ENCODE measurements at places on chromosomes 7 and 10.

DNA sequence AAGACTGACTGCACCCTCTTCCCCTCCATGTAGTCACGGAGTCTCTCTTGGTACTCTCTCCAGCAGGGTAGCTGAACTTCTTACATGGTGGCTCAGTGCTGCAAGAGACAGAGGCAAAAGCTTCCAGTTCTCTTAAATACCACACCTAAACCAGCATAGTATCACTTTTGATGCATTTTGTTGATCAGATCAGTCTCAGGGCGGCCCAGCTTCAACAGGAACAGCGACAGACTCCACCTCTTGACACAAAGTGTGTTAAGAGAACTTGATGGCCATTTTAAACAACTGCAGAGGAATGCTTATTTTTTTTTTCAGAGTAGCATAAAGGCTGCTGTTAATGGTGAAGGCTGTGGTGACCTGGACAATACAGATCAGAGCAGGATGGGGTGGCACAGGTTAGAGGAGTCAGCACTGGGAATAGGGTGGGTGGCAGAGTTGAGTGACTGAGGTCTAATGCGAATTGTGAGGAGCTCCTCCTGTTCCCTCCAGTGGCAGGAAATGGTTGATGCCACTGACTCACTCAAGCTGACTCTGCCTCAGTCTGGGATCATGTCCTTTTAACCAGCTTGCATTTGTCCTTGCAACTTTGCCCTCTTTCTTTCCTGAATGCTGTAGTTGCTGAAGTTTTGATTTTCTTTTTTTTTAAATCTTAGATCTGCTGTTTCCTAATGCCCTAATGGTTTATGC is 17.3 kb downstream of the MGAM start:
- H3K4me3 ChIP-seq: no peak overlapping the region
- DNase-seq: no peak
- H3K27ac ChIP-seq: no peak overlapping the region
- no peaks in the 10 kb centered on the region for H3K36me3 ChIP-seq
- H3K27me3 ChIP-seq: peaks cover 4% of the 10 kb centered on the region
- no peaks in the 10 kb centered on the region for H3K4me1 ChIP-seq

GRCh38 chr10:83988435-83988834 is 150.9 kb upstream of the GHITM start:
- H3K27ac ChIP-seq: no peak overlapping the region
- no peak overlapping the region for H3K4me3 ChIP-seq
- no peaks in the 10 kb centered on the region for H3K4me1 ChIP-seq
- no peaks in the 10 kb centered on the region for H3K36me3 ChIP-seq
- no peak for DNase-seq

DNA sequence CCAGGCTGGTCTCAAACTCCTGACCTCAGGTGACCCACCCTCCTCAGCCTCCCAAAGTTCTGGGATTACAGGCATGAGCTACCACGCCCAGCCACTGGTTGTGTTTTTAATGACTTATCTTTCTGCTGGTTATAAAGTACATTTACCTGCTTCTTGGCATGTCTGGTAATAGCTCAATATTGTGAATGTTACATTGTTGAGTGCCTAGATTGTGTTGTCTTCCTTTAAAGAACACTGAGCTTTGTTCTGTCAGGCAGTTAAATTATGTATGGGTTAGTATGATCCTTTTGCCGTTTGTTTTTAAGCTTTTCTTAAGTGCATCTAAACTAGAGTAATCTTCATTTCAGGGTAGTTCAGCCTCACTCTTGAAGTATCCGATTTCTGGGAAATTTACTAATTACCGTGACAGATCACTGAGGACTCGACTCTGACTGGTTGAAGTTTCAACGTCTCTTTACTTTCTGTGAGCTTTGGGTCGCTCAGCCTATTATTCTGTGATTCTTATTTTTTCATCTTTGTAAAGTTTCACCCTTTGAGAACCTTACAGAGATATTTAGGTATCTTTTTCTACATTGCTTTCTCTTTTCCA is 617.4 kb downstream of the SORCS1 start:
- H3K27ac ChIP-seq: no peak overlapping the region
- no peaks in the 10 kb centered on the region for H3K4me1 ChIP-seq
- H3K27me3 ChIP-seq: no peaks in the 10 kb centered on the region
- H3K36me3 ChIP-seq: no peaks in the 10 kb centered on the region
- H3K4me3 ChIP-seq: no peak overlapping the region

DNA sequence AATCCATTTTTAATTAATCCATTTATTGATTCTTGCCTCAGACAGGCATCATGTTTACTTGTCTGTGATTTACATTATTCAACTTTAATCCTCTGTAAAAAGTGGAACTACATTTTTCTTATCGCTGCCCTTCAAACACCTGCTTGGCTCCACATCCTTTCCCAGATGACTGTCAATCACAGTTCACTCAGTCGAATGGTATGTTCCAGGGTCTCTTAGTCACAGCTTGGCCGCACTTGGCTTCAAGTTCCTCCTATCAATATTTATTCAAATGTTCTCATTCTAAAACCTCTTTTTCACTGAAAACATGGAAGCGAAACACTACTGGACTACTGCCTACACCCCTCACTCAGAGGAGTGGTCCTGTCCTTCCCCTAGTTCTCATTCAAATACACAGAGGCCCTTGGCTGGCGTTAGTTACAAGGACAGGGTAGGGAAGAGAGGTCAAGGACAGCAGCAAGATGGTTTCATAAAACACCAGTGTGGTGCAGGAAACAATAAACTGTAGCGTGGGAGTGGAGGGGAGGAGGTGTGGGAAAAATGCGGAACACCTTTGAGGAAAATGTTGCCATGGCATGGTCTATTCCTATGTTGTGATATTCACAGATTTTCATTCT is 143.2 kb downstream of the USP6NL start:
- H3K27ac ChIP-seq: no peak overlapping the region
- H3K4me3 ChIP-seq: no peak overlapping the region
- DNase-seq: no peak
- peaks cover 2% of the 10 kb centered on the region for H3K4me1 ChIP-seq
- H3K36me3 ChIP-seq: peaks cover under 1% of the 10 kb centered on the region

DNA sequence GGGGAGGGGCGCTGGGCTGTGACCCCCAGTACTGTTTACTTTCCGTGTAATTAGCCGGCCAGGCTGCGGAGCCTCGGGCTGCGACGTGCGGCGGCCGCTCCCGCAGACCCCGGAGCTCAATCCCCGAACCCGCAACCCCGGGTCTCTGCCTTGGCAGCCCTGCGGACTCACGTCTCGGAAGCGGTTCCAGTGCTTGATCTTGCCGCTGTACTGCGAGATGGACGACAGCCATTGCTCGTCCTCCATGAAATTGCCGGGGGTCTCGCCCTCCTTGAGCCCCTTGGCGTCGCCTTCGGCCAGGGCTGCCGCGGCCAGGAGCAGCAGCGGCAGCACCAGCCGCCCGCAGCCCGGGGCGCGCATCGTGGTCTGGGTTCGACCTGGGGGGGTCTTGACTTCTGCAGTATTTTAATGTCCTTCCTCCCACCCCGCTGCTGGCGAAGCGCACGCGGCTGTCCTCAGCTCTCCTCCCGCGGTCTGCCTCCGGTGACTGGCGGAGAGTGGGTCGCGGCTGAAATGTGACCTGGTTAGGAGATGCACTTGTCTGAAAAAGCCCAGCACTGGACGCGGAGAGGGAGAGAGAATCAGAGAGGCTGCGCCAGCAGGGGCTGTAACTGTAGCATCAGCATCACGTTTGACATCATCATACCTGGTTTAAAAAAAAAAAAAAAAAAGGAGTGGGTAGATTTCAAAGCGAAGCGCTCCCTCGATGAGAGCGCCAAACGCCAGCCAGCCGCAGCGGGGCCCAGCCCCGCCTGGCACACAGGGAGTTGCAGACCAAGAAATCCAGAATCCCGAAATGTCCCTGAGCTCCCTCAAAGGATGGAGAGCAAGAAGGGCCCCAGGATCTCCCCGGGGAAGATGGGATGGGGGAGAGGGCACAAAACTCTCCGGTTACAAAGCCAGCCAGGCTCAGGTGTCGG is at the start of gene SPOCK2:
Gene SPOCK2 (minus strand): TSS at position 583 of the 920 bp plus-strand sequence. CDS start 223 bp downstream, at position 360.
- DNase-seq: peak; percentile 68
- H3K4me3 ChIP-seq: peak within 1 kb of the TSS; percentile 100
- H3K27me3 ChIP-seq: peaks cover 6% of the 10 kb centered on the region
- H3K36me3 ChIP-seq: peaks cover 34% of the 10 kb centered on the region

DNA sequence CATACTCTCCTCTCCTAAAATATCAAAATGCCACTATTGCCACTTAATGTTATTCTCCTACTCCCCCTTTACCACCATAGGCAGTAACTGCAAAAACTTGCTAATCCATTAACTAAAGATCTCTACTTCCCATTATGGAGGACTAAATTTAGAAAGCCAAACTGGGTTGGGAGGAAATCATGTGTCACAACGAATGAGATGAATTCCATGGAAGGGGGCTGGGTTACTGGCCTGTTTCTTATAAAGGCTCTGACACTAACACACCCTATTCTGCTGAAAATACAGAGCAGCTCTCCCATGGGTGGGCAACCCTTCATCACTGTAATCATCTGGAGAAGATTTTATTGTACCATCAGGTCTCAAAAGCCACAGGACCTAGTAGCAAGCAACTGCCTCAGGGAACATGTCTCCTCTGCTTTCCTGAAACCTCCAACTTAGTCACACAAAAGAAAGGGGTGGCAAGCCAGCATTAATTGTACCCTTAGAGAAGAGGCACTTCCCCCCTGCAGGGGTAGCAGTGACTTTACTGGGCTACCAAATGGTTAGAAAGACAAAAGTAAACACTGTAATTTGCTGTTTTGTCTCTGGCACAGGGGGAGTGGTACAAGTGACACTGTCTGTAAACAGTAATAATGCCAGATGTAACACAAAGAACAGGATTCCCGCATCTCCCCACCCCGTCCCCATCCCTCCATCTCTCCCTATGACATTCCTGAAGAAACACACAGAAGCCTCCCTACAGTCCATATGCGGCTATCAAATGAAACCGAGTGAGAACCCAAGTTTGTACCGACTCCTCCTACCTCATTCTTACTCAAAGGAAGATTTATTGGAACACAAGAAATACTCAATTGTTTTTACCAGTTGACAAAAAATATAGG is 81.6 kb downstream of the ARMH3 start:
- no peaks in the 10 kb centered on the region for H3K27me3 ChIP-seq
- no peak for DNase-seq
- H3K4me3 ChIP-seq: no peak overlapping the region
- peaks cover 27% of the 10 kb centered on the region for H3K4me1 ChIP-seq

DNA sequence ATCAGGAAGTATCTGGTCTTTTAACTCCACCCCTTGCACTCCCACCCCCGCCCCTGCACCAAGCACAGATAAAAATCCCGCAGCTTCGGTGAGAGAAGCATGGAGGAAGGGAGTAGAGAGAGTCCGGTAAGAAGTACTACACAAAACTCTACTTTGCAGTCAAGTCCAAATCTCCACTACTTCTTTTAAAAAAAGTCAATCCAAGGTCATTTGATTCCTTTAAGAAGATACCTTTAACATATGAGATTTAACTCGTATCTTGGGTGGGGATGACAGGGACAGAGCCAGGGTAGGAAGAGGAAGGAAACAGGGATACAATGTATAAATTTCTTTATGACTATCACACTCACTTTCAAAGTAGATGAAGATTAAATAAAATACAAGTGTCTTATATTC is 132.1 kb downstream of the NRBF2 start:
- H3K4me3 ChIP-seq: peak overlapping the region; percentile 99
- peaks cover 30% of the 10 kb centered on the region for H3K4me1 ChIP-seq
- no peaks in the 10 kb centered on the region for H3K27me3 ChIP-seq
- DNase-seq: peak; percentile 27

DNA sequence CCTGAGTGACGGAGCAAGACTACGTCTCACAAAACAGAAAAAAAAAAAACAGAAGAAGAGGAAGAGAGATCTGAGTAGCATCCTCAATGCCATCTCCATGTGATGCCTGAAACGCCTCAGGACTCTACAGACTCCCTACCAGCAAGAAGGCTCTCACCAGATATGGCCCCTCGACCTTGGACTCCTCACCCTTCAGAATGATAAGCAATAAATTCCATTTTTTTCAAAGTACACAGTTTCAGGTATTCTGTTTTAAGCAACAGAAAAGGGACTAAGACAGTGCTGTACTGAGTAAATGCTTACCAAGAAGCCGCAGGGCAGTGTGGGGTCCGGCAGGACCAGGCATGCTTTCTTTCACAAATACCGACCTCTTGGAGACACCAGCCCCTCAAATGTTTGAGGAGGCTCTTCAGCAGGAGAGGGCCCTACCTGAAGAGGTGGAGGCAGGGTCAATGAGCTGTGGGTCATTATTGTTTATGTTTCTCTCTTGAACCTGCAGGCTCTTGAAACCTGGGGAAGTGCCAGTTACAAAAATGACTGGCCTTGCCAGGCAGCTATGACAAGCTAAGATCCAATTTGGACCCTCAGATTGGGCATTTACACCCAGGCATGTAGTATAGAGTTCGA is 204.1 kb upstream of the LYZL1 start:
- no peak overlapping the region for H3K27ac ChIP-seq
- H3K27me3 ChIP-seq: peaks cover 9% of the 10 kb centered on the region
- no peaks in the 10 kb centered on the region for H3K4me1 ChIP-seq
- H3K4me3 ChIP-seq: no peak overlapping the region
- DNase-seq: no peak
- H3K36me3 ChIP-seq: no peaks in the 10 kb centered on the region

Measured in activated naive CD8-positive, alpha-beta T cell treated with anti-CD3 and anti-CD28 coated beads for 36 hours (primary cell).